ENCODE measurements at places on chromosomes 11 and 22.
A peak's percentile ranks its signal among the peaks of the same experiment; 100 is the strongest.

- DNase-seq, result no peak
These were observed 1261.4 kb upstream of the TENM4 start for GRCh38 chr11:80702264-80702663.

DNA sequence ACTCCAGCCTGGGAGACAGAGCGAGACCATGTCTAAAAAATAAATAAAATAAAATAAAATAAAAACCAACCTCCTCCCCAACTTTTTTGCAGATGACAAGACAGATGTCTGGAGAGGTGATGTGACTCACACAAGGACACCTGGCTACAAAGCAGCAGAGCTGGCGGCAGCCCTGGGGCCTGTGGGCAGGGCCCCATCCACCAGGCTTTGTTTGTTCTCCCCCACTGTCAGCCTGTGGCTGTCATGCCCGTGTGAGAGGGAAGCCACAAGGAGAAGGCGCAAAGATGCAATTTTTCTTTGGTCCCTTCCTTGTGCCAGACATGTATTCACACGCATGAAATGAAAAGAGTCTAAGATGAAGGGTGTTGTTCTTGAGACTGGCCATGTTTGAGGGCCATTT is 16.6 kb downstream of the CD59 start:
- no peak for DNase-seq

GRCh38 chr11:12330485-12331231 is 46.7 kb upstream of the PARVA start:
- no peak for DNase-seq

- peak; percentile 7 for DNase-seq
These were observed 889 bp upstream of the DMC1 start for GRCh38 chr22:38570779-38571364.

DNA sequence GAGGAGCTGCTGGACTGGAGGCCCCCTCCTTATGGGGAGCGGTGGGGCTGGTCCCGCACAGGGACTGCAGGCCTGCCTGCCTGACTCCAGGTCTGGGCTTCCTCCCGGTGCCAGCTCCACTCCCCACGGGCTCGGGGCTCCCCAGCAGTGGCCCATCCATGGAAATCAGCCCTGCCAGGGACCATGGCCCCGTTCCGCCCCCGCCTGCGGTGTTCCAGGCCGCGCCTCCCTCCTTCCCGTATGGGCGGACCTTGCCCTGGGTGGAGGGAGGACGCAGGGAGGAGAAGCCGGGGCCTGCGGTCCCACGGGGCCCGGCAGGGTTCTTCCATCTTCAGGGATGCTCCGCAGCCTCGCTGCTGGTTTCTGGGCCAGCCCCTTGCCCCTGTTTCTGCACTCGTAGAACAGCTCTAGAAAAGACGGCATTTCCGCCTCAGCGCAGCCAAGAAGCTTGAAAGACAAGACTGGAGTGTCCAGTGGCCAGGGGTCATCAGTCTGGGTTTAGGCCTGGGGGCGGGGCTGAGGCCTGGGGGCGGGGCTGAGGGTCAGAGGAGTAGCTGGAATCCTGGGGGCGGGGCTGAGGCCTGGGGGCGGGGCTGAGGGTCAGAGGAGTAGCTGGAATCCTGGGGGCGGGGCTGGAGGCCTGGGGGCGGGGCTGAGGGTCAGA is 1330.6 kb downstream of the BRD1 start:
- DNase-seq, result no peak

GRCh38 chr11:43392713-43393112 is 34.0 kb downstream of the TTC17 start:
- DNase-seq, result no peak

DNA sequence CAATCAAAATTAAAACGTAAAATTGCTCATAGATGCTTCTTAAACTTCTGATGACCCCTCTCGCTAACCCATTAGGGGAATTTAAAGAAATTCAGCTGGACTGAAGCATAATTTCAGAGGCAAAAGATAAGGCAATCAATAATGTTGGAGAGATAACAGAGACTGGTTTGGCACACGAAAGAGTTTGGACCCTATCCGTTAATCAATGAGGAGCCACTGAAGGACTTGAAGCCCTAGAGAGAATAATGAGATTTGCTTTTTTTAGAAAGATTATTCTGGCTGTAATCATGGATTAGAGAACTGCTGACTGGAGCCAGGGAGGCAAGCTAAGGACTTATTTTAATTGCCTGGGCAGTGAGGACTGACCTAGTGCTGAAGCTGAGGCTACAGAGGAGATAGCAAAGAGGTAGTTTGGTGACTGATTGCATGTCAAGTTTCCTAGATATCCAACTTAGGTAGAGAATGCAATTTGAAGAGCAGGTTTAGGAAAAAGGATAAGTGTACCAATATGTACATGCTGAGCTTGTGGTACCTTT is 11.9 kb upstream of the ARHGAP42 start:
- DNase-seq, result no peak

- no peak for DNase-seq
These were observed 57.0 kb upstream of the CD5 start for GRCh38 chr11:61045271-61045670.
